ENCODE measurements at places on chromosomes 1 and 21.
A peak's percentile ranks its signal among the peaks of the same experiment; 100 is the strongest.

GRCh38 chr1:171292799-171293198 lies 21.2 kb upstream of the FMO4 start:
- no peak overlapping the region for H3K27ac ChIP-seq
- no peaks in the 10 kb centered on the region for H3K36me3 ChIP-seq
- peaks cover 21% of the 10 kb centered on the region for H3K27me3 ChIP-seq
- H3K4me3 ChIP-seq, result no peak overlapping the region

DNA sequence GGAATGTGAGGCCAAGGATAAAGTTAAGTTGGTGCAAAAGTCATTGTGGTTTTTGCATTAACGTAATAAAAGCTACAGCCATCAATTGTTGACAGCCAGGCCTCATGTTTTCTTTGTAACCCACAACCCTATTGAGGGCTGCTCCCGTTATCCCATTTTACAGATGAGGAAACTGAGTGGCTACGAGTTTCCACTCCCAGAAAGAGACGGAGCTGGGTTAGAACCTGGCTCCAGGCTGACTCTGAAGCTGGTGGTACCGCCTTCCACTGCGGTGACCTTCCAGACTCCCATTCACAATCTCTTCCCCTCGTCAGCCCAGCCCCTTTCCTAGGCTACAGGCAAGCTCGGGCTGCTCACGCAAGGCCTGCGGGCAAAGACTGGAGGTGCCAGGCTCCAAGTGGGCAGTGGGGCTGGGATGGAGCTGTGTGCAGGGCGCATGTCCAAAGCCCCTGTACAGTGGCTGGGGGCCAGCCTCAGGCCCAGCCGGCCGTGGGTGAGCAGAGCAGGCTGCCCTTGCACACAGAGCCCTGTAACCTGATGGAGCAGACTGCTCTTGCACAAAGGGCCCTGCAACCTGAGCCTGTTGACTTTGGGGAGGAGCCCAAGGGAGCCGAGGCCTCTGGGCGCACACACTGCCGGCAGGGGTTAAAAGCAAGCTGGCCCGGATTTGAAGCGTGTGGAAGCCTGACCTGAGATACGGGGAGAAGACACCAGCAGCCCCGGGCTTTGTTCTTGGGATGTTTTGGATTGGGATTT lies 97.4 kb upstream of the TMPRSS2 start:
- H3K4me1 ChIP-seq, result no peaks in the 10 kb centered on the region
- H3K36me3 ChIP-seq, result no peaks in the 10 kb centered on the region
- no peak overlapping the region for H3K4me3 ChIP-seq

- H3K36me3 ChIP-seq, result peaks cover 7% of the 10 kb centered on the region
- H3K4me3 ChIP-seq, result peak overlapping the region; percentile 95
- H3K4me1 ChIP-seq, result peaks cover 45% of the 10 kb centered on the region
- peak overlapping the region; percentile 96 for H3K27ac ChIP-seq
- H3K27me3 ChIP-seq, result peaks cover 3% of the 10 kb centered on the region
These were observed 463 bp upstream of the PRRC2C start for GRCh38 chr1:171484760-171485374.

- H3K27ac ChIP-seq, result no peak overlapping the region
- no peak overlapping the region for H3K4me3 ChIP-seq
- H3K4me1 ChIP-seq, result no peaks in the 10 kb centered on the region
- no peaks in the 10 kb centered on the region for H3K36me3 ChIP-seq
- DNase-seq, result no peak
- no peaks in the 10 kb centered on the region for H3K27me3 ChIP-seq
These were observed 172.8 kb downstream of the PRDM16 start for GRCh38 chr1:3241673-3242407.

DNA sequence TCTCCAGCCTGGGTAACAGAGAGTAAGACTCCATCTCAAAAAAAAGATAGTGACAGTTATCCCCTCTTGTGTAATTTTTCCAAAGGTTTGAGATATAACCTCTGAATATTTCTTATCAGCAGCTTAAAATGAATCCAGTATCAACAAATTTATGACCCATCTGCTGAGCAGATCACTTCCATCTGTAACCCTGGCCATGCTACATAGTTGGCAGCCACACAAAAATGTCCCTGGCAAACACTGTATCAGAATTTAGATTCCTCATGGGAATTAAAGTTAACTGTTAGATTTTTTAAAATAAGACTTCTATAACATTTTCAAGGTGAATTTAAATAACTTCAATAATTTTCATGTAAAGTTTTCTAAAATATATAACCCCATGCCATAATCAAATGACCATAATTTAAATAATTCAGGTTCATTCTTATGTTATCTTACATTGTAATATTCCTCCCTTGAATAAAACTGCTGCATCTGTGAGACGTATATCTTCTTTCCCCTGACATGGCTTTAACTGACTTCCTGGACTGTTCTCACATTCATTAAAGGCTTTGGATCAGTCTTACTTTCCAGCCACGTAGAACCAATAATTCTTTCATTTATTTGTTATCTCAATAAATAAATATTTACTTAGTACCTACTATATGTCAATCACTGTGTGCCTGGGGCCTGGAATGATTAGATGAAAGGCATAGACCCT lies 5.3 kb upstream of the PRPF38B start:
- H3K4me1 ChIP-seq, result peaks cover 20% of the 10 kb centered on the region
- no peaks in the 10 kb centered on the region for H3K27me3 ChIP-seq

DNA sequence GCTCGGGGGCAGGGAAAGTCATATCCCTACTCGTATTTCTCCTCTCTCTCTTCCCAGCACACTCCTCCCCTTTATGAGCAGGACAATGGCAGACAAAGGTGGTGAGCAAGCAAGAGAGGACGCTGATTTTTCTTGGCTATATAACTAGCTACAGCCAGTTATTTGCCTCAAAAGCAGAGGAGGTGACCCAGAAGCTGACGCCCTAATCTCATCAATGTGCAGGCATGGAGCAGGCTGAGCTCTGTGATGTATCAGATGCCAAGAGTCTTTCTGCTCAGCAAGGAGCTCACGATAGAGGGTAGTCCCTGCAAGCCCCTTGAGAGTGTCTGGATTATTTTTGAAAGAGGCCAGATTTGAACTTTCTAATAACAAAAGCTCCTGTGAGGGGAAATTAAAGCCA lies 75.5 kb downstream of the ASTN1 start:
- no peak overlapping the region for H3K4me3 ChIP-seq
- H3K27me3 ChIP-seq, result no peaks in the 10 kb centered on the region
- no peaks in the 10 kb centered on the region for H3K36me3 ChIP-seq
- no peak for DNase-seq

DNA sequence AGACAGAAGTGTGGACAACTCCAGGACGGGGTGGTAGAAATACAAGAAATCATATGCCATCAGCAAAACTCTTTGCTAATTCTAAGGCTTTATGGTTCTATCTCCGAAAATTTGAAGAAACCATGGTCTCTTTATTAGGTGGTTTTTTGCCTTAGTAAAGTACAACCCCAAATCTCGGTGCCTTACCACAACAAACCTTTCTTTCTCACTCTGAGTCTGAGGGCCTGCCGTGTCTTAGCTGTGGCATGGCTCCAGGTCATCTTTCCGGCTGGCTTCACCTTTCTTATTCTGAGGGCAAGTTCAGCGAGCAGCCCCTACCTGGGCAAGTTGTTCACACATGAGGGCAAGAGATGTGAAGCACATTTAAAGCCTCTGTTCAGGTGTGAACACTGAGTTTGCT lies 280.6 kb downstream of the TTLL7 start:
- H3K4me1 ChIP-seq, result no peaks in the 10 kb centered on the region
- no peak overlapping the region for H3K4me3 ChIP-seq
- DNase-seq, result no peak
- no peaks in the 10 kb centered on the region for H3K27me3 ChIP-seq
- no peaks in the 10 kb centered on the region for H3K36me3 ChIP-seq

DNA sequence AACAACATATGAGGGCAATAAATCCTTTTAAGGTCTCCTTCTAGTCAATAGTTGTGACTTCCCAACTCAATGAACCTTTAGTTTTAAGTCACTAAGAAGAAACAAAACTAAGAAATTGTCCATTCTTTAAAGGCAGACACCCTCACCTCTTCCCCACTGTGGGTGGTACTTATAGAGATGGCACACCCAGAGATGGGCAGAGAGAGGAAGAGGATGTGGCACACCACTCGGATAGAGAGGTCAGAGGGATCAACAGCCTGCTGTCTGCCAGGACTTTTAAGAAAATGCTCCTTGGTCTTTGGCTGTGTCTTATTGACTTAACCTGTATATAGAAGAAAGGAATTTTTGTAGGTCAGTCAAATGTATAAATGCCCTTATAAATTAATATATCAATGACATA lies 45.1 kb downstream of the FASLG start:
- no peak overlapping the region for H3K4me3 ChIP-seq
- H3K27ac ChIP-seq, result no peak overlapping the region
- H3K4me1 ChIP-seq, result peaks cover 48% of the 10 kb centered on the region
- peaks cover 12% of the 10 kb centered on the region for H3K36me3 ChIP-seq
- no peaks in the 10 kb centered on the region for H3K27me3 ChIP-seq

DNA sequence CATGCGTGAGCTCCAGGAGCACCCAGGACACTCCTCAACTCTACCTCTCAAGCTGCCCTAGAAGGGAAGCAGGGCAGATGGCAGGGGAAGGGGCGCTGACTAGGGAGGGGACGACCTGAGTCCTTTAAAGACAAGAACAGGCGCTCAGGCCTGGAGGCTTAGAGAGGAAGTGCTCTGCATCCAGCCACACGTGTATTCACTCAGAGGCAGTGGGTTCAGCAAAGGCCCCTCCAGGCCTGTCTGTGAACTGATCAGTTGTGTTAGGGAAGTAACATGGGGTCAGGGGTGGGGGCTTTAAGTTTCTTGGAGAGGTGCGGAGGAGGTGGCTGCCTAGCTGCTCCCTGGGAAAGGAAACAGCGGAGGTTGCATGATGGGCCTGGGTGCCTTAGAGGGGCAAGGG lies 37.1 kb upstream of the ARF1 start:
- H3K27me3 ChIP-seq, result no peaks in the 10 kb centered on the region
- no peak for DNase-seq
- H3K4me3 ChIP-seq, result no peak overlapping the region

GRCh38 chr21:33831962-33832659 lies 83.5 kb downstream of the ATP5PO start:
- no peaks in the 10 kb centered on the region for H3K36me3 ChIP-seq
- H3K4me1 ChIP-seq, result no peaks in the 10 kb centered on the region
- no peak for DNase-seq
- no peak overlapping the region for H3K27ac ChIP-seq
- no peak overlapping the region for H3K4me3 ChIP-seq

DNA sequence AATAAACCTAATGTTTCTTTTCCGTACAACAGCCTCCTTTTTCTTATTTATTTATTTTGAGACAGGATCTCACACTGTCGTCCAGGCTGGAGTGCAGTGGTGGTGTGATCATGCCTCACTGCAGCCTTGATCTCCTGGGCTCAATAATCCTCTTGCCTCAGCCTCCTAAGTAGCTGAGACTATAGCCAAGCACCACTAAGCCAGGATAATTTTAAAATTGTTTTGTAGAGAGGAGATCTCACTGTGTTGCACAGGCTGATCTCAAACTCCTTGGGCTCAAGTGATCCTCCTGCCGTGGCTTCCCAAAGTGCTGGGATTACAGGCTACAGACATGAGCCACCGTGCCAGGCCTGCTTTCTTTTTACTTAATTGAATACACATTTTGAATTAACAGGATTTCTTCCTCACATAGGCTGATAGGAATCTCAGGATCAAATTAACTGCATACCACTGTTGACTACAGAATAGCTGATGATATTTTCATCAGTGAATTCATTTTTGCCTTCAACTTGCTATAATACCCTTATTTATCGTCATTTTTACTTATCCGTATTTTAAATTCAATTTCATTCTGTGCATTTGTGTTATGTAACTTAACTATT lies 2010.5 kb downstream of the NCAM2 start:
- no peaks in the 10 kb centered on the region for H3K27me3 ChIP-seq
- no peaks in the 10 kb centered on the region for H3K4me1 ChIP-seq
- H3K27ac ChIP-seq, result no peak overlapping the region
- peaks cover 4% of the 10 kb centered on the region for H3K36me3 ChIP-seq
- DNase-seq, result no peak
- no peak overlapping the region for H3K4me3 ChIP-seq

DNA sequence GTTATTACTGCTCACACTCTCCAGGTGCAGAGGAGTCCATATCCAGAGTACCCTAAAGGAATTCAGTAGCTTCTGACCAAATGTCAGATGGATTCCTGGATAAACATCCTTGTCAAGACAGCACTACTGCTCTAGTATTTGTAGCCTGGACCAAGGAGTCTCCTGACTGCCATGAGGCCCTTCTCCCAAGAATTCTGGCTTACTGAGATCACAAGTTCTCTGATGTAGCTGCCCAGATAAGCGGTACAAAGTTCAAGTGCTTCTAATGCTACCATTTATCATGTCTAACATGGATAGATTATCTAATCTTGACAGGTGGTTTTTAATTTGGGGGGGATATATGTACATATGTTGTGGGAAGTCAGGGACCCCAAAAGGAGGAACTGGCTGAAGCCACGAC lies 196.6 kb upstream of the HMCN1 start:
- H3K4me3 ChIP-seq, result no peak overlapping the region
- H3K4me1 ChIP-seq, result peaks cover 27% of the 10 kb centered on the region
- H3K36me3 ChIP-seq, result peaks cover 8% of the 10 kb centered on the region
- H3K27me3 ChIP-seq, result no peaks in the 10 kb centered on the region
- H3K27ac ChIP-seq, result no peak overlapping the region
- DNase-seq, result no peak
